ENCODE measurements at places on chromosomes 3 and 15.

- DNase-seq, result no peak
Measured at GRCh38 chr3:159233734-159234133, 431.9 kb downstream of the MFSD1 start.

GRCh38 chr3:129736070-129736469, 129.6 kb upstream of the PLXND1 start:
- DNase-seq, result no peak

DNA sequence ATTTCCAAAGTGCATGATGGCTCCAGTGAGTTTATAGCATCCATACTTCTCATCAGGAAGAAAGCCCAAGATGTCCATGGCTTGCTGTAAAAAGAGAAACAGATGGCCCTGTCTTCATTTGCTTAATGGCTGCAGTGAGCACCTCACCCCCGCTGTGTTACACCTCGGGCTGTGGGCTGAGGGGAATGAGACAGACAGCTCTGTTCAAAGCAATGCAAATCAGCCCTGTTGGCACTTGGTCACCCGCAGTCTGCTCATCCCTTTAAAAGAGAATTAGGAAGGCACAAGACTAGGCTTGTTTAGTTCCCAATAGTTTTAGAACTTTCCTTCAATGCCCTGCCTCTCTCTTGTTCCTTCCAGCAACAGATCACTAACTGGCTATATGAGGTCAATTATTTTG, 25.2 kb downstream of the MYH15 start:
- DNase-seq, result peak; percentile 34

DNA sequence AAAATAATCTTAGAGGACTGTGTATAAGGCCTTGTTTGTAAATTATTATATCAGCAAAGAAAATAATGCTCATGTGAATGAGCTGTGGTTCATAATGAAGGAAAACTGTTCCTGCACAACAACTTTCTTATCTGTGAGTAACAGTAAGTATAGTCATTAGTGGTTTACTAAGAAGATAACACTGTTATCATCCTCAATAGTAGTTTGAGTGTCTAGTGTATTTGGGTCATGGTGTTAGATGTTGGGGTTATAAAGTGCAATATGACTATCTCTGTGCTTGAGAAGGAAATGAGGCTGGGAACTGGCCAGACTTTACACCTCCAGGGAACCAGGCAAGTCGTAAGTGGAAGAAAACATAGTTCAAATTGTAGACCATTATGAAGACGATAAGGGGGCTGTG, 15.6 kb downstream of the VPS8 start:
- no peak for DNase-seq

- DNase-seq, result no peak
Measured at GRCh38 chr3:132368962-132369361, 48.3 kb upstream of the DNAJC13 start.

DNA sequence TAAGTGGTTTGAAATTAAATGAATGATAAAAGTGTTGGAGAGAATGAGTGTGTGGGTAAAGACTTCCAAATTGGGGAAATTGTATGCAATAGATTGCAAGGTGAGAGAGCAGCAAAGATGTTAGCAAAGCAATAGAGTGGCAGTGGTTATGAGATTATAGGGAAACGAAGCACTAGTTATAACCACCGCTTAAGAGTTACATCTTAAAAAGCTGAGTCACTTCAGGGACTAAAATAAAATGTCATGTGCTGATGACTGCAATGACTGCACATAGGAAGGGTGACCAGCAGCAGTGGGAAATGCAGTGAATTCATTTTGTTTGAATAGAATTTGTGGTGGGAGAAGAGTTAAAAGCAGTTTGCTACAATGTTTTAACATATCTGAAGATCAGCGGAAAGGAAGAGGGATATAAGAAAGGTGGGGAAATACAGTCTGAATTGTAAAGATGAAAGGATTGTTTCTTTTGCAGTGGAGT, 127.3 kb downstream of the RAP2B start:
- no peak for DNase-seq
